ENCODE measurements at places on chromosomes 6 and 20.

DNA sequence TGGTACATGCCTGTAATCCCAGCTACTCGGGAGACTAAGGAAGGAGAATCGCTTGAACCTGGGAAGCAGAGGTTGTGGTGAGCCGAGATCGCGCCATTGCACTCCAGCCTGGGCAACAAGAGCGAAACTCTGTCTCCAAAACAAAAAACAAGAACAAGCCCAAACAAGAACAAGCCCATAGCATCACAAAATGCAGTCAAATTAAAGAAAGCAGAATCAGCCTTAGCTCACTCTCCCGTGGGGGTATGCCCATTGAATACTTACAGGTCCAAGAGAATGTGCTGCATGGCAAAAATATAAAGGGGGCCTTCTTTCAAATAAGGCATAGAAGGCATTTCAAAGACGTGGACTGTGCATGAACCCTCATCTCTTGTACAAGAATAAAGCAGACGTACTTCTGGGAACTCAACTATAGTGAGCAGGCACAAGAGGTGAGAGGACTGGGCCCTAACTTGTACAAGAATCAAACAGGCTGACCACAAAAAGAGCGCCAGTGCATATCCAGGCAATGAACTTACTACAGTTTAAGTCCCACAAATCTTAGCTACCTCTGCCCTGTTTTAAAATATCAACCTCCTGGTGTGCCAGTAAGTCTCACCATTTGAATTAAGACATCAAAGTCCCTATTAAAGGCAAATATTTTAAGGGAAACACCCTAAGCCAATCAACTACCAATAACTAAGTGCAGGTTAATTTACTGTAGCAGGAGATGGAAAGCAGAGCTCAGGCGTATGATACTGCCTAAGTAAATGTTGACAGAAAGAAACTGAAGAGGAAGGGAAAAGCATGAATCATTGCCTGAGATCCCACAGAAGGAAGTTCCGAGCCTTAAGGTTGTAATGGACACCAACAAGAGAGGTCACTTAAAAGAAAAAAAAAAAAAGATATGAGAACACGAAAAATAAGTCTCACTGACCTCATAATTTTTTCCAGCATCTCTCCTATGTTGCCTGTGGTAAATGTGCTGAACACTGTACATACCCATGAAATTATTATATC is 37.4 kb downstream of the TOMM6 start:
- no peak for DNase-seq

DNA sequence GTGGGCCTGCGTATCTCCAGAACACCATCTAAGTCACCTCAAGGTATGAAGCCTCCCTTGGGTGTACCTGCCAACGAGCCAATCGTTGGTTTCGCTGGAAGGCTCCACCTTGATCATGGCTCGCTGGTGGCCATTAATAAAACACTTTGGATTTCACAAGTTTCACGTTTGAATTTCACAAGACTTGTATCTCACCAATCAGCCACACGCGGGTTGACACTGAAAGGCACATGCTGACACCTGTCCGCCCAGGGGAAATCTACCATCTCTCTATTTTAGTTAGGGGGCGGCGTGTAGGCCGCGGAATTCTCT is 586 bp upstream of the HMGA1 start:
- DNase-seq, result peak; percentile 29

GRCh38 chr6:64712606-64713005 is 994.4 kb downstream of the EYS start:
- DNase-seq, result no peak

DNA sequence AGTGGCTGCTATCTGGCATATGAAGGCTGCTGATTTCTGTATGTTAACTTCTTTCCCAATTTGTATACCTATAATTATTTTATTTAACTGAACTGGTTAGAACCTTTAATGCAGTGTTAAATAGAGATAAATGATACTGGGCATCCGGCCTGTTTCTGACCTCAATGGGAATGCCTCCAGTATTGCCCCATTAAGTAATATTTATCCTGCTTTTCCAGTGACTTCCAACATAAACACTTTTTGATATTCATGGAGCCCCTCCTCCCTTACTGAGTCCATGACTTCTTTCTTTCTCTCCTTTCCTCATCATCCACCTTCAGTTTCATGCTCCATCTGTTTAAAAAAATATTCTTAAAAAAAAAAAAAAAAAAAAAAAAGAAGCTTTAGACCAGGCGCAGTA is 8.8 kb downstream of the TRIM27 start:
- DNase-seq, result no peak

DNA sequence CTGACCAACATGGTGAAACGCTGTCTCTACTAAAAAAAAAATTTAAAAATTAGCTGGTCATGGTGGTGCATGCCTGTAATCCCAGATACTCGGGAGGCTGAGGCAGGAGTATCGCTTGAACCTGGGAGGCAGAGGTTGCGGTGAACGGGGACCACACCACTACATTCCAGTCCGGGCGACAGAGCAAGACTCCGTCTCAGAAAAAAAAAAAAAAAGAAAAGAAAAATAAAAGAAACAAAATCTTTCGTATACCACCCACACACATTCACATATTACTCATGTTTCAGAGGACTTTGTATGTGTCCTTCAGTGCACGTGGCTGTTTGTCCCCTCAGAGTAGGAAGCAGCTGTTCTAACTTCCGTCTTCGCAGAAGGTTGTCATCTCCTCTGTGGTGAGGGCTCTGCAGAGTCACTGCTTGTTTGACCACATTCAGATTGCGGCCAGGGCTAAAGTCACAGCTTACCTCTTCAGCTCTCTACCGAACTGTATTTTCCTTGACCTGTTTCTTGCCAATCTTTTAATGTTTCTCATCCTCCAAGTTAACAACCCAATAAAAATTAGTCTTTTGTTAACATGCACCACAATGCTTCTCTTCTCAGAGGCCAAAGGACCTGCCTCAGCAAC is 36.6 kb upstream of the HIVEP1 start:
- peak; percentile 63 for DNase-seq

DNA sequence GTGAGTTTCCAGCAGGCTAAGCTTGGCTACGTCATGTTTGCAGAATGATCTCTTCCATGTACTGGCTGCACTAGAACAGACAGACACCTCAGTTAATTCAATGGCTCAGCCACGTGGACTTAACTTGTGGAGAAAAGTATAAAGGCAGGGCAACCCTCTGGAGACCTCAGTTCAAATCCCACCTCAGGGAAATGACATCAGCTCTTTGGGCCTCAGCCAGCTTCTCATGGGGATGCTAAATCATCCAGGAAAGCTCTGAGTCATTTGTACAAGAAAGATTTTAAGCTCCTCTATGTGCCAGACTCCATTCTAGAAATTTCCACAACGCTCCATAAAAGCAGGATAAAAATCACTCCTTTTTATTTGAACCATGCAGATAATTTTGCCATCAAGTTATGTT is 128.5 kb upstream of the SALL4 start:
- DNase-seq, result no peak

DNA sequence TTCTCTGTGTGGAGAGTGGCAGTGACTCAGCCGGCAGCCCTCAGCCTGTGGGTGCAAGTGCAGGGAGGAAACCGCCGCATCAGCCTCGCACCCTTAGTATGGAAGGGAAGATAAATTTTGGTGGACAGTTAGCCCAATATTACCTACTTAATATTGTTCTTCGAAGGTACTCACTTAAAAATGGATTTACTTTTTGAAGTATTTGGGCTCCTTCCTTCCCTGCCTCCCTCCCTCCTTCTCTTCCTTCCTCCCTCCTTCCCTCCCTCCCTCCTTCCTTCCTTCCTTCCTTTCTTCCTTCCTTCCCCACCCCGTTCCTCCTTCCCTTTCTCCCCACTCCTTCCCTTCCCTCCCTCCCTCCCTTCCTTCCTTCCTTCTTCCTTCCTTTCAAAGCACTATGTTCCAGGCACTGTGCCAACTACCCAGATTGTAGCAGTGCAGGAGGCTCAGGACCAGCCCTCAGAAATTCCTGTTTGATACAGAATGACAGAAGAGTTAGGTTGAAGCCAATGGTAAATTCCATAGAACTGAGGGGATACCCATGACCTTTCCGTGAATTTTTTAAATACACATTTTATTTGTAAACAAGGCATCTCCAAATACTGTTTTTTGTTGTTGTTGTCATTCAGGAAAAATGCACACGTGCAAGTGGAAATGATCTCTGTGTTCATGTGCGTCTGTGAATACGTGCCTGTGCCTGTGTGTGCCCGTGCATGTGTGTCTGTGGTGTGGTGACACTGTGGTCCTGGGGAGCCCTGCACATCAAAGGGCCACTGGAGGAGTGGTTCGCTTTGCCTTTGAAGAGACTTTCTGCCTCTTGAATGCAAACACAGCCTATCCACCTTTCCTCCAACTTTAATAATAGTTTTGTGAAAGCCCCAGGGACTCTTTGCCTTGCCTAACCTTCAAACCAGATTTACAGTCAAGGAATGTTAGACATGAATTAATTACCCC is 141.7 kb downstream of the EDN3 start:
- DNase-seq, result no peak

Data from K562 (cell line).